ENCODE measurements at places on chromosomes 1 and 21.

DNA sequence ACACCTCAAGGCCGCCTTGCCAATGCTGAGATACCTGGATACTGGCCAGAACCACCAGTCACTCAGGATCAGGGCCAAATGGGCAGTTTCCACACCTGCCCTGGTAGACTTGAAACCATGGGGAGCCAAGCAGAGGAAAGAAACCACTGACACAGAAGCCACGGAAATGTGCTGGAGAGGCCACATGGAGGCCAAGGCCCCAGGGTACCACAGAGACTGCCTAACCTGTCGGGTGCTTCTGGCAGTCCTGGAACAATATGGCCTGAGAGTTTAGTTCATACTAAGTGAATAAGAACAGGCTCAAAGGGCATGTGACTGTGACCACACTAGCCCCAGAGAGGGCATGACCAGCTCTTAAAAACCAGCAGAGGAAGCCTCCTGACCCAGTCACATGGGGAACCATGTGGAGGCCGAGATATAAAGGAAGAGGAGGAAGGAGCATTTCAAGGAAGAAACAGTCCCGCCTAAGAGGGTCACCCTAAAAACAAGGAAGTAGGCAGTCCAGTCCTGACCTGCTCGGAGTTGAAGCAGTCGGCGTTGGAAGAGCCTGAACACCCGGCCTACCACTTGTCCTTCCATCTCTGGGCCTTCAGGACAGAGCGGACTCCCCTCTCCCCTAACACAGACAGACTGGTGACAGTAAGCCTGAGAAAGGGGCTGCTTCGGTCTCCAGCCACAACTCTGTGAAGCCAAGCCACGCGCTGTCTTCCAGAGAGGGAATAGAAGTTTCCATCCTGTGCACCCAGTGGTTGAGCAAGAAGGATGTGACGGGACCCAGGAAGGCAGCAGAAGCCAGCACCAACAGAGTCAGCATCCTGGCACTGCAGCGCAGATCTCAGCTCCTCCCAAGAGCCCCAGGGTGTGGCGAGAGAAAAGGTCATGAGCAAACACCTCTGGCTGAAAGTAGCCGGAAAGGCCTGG is at the start of gene DENND2D:
DENND2D (minus strand) TSS at position 766 of the 921 bp plus-strand sequence; CDS start at position 579, 187 bp downstream.
- DNase-seq, result no peak

DNA sequence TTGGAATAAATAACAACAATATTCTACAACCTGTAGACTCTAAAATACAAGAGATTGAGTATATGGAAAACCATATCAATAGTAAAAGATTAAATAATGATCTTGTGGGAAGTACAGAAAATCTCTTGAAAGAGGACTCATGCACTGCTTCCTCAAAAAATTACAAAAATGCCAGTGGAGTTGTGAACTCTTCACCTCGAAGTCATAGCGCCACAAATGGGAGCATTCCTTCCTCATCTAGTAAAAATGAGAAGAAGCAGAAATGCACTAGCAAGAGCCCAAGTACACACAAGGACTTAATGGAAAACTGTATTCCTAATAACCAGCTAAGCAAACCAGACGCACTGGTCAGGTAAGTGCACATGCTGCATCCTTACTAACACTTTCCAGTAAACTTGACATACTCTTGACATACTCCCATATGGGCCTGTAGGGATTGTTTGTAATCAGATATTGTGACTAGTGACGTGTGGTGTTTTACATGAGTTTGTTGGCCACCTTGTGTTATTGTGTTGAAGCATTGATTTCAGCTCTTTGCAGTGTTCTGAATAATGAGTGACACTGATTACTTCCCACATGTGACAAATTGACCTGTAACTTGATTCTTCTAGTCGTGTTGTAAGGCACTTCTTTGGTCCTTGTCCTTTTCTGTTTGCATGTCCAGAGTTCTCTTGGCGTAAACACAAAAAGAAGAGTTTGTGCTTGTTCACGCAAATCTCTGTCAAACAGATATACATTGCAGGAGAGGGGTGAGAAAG is 28.0 kb downstream of the MACO1 start:
- no peak for DNase-seq

GRCh38 chr1:21956720-21957552 is 19.8 kb upstream of the HSPG2 start:
- no peak for DNase-seq

DNA sequence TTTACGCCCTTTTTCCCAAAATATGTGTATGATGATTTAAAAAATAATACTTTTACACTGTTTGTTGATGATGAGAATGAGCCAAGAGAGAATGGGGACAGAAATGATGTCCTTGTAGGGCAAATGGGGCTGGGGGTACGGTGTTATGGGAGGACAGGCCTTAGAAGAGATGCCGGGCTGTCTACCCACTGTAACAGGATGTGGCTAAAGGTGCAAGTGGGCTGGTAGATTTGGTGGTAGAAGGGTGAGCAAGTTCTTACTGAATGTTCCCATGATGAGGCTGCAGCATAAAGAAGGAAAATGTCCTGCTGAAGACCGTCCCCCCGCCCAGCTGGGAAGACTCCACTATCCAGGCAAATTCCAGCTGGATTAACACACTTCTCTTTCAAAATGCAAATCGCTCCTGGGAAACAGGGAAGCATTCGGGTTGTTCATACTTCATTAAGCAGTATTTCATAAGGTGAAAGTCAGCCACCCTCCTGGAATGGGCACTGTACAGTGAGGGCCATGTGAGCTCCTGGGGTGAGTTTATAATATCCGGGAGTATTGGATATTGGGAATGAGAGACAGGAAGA is 14.0 kb downstream of the GPA33 start:
- DNase-seq, result no peak

DNA sequence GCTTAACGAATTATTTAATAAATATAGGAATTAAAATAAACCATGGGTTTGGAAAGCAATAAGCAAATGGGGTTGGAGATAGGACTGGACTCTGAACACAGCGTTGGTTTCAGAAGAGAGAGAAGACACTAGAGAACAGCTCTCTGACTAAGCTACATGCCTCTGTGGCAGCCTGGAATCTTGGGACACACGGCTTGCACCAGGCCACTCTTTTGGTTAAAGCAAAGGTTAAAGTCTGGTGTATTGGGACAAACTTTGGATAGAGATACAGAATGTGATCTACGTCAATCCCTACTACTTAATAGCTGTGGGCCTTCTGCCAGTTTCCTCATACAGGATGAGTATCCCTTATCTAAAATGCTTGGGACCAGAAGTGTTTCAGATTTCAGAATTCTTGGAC is 49.7 kb upstream of the HSD17B7 start:
- DNase-seq, result no peak

DNA sequence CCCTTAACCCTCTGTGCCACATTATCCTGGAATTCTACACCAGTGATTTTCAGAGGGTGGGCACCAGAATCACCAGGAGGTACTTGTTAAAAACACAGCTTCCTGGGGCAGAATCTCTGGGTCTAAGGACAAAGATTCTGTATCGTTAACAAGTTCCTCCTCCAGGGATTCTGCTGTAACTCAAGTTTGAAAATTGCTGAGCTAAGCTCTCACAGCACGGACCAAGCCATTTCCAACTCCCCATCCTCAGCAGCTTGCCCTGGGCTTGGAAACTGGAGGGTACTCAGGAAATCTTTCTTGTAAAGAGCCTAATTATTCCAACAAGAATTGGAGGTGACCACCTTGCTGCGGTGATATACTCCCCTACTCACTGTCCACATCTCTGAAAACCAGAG is 48.8 kb downstream of the TMCO4 start:
- DNase-seq, result no peak

GRCh38 chr1:62175568-62176179 is 19.0 kb upstream of the L1TD1 start:
- DNase-seq, result peak; percentile 31

GRCh38 chr1:29363536-29363935 is 127.2 kb downstream of the PTPRU start:
- DNase-seq, result no peak

- no peak for DNase-seq
Observed at GRCh38 chr1:101371259-101371658, 134.4 kb downstream of the S1PR1 start.

GRCh38 chr21:34986561-34987500 is 62.3 kb downstream of the RUNX1 start:
- no peak for DNase-seq

DNA sequence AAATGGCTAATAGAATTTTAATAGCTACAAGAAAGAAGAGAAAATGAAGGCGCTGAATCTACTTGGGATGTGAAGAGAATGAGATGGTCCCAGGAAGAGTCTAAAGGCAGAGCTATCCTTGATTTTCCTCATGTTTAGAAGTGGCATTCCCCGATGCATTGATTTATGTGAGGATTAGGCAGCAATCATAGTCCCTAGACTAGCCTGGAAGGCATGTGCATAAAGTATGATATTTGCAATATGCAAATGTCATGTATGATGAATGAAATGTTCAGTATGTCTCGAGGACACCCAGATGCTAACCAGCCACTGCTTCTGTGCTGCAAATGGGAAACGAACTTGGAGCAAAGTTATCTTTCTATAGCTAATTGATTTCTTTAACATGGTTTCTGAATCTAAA is 641.5 kb upstream of the PLXNA2 start:
- no peak for DNase-seq

DNA sequence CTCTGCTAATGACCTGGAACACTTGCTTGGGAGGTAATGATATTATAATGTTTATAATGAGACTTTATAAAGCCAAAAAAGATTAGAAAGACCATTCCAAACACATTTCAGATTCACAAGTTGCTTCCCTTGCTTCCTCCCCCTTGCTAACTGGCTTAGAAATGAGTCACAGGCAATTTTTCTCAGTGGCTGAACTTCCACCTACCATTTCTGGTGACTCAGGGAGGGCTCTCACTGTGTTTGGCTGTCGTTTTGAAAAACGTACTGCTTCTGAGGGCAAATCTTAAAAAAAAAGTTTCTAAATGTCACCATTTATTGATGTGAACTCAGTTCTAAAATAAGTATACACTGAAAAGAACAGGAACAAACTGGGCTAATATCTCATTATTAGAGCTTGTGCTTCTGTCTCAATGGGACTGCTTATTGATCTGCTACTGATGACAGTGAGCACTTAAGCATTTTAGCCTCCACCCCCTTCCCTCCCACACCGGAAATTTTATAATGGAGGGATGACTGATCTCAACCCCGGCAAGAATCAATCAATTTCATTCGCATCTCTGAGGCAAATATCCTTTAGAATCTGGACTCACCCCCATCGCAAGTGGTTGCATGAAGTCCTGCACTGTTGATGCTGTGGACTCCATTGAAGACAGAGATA is 278.3 kb downstream of the KCTD3 start:
- DNase-seq, result no peak

GRCh38 chr21:37370152-37371040 is 3.8 kb downstream of the DYRK1A start:
- no peak for DNase-seq

DNA sequence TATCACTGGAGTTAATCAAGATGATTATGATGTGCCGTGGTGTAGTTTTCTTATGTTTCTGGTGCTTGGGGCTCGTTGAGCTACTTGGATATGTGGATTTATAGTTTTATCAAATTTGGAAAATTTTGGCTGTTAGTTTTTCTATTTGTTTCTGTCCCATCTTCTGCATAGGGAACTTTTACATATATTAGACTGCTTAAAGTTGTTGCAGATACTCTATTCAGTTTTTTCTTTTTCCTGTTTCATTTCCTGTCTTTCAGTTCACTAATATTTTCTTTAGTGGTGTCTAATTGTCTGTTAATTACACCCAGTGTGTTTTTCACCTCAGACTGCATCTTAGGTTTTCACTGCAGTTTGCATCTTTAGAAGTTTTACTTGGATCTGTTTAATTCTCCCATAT is 247.7 kb downstream of the CAMTA1 start:
- DNase-seq, result no peak

DNA sequence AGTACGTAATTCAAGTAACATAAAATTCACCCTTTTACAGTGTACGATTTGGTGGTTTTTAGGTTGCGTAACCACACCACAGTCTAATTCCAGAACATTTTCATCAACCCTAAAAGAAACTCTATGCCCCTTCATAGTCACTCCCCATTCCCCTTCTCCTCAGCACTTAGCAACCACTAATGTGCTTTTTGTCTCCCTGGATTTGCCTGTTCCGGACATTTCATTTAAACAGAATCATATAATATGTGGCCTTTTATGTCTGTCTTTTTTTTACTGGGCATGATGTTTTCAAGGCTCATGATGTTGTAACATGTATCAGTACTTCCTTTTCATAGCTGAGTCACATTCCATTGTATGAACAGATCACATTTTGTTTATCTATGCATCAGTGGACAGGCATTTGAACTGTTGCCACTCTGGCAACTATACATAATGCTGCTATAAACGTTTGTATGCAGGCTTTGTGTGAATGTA is 20.8 kb downstream of the OBSCN start:
- no peak for DNase-seq

GRCh38 chr1:56414728-56415224 is 164.6 kb downstream of the PLPP3 start:
- peak; percentile 43 for DNase-seq

DNA sequence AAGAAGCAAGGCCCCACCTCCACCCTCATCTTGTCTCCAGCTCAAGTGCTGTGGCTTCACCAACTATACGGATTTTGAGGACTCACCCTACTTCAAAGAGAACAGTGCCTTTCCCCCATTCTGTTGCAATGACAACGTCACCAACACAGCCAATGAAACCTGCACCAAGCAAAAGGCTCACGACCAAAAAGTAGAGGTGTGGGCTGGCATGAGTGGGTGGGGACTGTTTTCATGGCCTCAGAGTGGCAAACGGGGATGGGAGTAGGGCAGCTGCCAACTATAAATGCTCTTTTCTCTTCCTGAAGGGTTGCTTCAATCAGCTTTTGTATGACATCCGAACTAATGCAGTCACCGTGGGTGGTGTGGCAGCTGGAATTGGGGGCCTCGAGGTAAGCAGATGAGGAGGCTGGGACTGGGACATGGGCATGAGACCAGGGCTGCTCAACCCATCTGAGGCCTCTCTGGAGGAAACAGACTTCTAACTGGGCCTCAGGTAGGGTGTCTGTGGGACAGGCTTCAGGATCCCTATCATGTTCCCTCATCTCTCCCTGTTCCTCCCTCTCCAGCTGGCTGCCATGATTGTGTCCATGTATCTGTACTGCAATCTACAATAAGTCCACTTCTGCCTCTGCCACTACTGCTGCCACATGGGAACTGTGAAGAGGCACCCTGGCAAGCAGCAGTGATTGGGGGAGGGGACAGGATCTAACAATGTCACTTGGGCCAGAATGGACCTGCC is 8.8 kb upstream of the P3R3URF start:
- no peak for DNase-seq

DNA sequence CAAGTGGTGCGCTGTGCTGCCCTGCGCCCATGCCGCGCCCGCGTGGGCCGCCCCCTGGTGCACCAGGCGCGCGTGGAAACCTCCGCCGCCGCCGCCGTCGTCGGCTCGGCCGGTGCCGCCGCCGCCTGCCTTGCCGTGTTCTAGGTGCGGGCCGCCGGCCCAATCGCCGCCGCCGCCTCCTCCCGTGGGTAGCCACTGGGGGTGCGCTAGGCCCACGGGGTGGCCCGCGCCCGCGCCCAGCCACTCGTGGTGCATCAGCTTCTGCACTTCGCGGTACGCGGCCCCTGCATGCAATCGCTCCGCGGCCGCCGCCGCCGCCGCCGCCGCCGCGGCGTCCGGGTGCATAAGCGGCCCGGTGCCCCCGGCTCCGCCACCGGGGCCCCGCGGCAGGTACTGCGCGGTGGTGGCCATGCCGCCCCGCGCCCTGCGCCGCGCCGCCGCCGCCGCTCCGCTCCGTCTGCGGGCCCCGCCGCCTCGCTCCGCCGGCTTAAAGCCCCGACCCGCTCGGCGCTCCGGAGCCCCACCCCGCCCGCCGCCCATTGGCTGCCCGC is at the start of gene POU3F1:
POU3F1 (minus strand) TSS at position 461 of the 551 bp plus-strand sequence; CDS start at position 411, 50 bp downstream.
- DNase-seq, result no peak

- DNase-seq, result no peak
Observed at GRCh38 chr1:151908228-151908691, 1.1 kb downstream of the THEM4 start.

Data from NCI-H1930 (cell line).